Choroid plexus epithelial cell (primary cell): ENCODE measurements at places on chromosomes 4 and X.

DNA sequence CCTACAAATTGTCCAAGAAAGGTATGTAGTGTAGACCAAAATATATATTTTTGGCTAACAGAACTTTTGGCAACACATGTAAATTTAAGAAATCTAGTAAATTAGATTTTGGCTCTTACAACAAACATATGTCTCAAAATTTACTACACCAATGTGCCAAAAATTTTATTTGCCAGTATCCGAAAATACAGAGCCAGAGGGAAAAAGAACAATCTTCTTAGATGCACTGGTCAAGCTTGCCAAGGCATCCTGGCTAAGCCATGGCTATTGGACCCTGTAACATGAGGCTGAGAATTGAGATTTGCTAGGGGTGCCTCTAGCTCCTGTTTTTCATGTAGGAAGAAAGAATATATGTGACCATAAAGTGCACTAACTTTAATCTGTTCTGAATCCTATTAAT lies 91.8 kb downstream of the GABRG1 start:
- no peak for DNase-seq

- peak; percentile 61 for DNase-seq
Observed at GRCh38 chrX:21487832-21488231, 113.6 kb downstream of the CNKSR2 start.

- DNase-seq, result no peak
Observed at GRCh38 chr4:2064276-2064991, 5.3 kb downstream of the NAT8L start.

- no peak for DNase-seq
Observed at GRCh38 chr4:8025668-8026067, 86.0 kb upstream of the AFAP1 start.

DNA sequence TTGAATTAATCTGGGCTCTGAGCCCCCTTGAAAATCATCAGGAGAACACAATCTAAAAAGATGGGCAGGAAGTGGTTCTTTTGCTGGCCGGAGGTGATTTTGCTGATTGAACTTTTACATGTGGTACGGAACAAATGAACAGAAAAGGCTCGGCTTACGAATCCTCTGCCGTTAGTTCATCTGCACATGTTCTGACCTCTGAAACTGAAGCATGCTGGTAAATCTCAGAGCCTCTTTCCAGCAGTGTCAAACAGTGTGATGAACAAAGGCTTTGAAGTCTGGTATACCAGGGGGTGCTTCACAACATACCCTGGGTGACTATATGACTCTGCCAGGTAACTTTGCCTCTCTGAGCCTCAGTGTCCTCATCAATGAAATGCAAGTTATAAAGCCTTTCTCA lies 194.2 kb upstream of the C1QTNF7 start:
- peak; percentile 52 for DNase-seq

GRCh38 chr4:105276361-105277104 lies 129.9 kb downstream of the TET2 start:
- DNase-seq, result no peak

DNA sequence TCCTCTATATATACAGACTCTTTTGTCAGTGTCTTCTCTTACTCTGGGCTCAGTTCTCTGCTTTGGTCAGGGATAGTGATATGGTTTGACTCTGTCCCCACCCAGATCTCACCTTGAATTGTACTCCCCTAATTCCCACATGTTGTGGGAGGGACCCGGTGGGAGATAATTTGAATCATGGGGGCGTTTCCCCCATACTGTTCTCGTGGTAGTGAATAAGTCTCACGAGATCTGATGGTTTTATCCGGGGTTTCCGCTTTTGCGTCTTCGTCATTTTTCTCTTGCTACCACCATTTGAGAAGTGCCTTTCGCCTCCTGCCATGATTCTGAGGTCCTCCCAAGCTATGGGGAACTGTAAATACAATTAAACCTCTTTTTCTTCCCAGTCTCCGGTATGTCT lies 144.4 kb downstream of the GLUD2 start:
- no peak for DNase-seq

DNA sequence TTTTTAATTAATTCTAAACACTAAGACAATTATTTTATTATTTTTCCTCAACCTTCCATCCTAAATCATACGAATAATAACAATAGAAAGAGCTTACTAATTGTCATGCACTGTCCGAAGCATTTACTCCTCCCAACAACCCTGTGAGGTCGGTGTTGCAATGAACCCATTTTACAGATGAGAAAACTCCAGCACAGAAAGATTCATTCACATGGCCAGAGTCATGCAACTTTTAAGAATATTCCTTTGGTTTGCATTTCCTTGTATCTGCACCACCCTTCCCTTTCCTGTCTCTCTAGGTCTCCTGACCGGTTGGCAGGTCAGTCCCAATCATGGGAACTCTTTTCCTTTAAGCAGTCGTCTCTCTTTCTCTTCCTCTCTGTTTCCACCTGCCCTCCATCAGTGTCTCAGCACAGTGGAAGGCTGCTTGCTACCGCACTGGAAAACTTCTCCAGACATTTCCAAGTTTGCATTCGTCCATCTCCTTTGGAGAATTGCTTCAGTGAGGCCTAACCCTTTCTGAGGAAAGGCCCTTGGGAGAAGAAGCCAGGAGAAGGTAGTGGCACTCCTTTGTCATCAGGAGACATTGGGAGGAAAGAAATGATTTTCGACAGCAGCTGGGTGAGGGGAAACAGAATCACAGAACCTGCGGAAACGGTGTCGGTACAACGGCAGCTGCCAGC lies 1.9 kb upstream of the TMSB4X start:
- DNase-seq, result no peak

- peak; percentile 69 for DNase-seq
Observed at GRCh38 chrX:72306851-72307645, 1.3 kb upstream of the CITED1 start.

- no peak for DNase-seq
Observed at GRCh38 chr4:38164346-38164745, 204.1 kb downstream of the PTTG2 start.

GRCh38 chr4:170675568-170676262 lies 586.0 kb upstream of the AADAT start:
- DNase-seq, result peak; percentile 45

GRCh38 chrX:101564651-101565050 lies 14.3 kb downstream of the ARMCX1 start:
- no peak for DNase-seq
